ENCODE measurements at places on chromosomes 1 and 21.

GRCh38 chr1:219565921-219566320 lies 47.0 kb downstream of the ZC3H11B start:
- DNase-seq, result no peak

GRCh38 chr1:203263496-203263895 lies 34.0 kb upstream of the CHIT1 start:
- DNase-seq, result no peak

GRCh38 chr1:196608390-196609369 lies at the start of gene KCNT2:
KCNT2 (minus strand) TSS chr1:196608440; CDS start chr1:196608309, 131 bp downstream.
- DNase-seq, result no peak

GRCh38 chr1:201554190-201554600 lies 15.3 kb downstream of the NAV1 start:
- DNase-seq, result no peak

GRCh38 chr1:22186311-22186710 lies 43.4 kb upstream of the WNT4 start:
- DNase-seq, result no peak

DNA sequence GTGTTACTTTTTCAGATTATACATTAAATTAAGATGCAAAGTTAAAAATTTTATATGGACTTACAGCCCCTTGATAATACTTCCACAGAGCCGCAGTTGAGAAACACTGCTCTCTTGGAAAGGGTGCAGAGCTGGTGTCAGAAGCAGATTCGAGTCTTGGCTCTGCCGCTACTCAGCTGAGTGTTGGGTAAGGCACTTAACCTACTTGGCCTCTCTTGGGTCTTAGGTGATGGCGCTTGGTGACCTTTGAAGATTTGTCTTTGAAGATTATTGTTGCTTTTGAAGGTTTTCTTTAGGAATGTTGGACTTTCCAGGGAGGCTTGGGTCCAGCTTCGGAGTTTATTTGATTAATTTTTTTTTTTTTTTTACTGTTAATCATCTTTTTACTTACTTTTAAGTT lies 48.5 kb downstream of the CAMTA1 start:
- no peak for DNase-seq

DNA sequence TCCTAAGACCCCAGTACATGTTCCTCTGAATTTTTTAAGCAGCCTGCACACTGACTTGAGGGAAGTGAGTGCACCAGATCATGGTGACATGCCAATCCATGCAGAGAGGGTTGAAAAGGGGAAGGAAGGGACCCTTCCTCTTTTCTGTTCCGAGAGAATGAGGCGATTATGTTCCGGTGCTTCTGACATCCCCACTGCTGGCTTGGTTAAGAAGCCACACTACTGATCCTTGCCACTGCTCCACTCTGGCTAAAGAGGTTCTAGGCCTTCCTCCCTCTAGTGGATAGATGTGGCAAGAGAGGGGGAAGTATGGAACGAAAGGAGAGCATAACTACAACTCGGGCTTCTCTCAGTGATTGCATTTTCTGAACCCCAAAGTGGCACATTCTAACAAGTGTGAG lies 1.8 kb upstream of the CYB5R1 start:
- peak; percentile 60 for DNase-seq

DNA sequence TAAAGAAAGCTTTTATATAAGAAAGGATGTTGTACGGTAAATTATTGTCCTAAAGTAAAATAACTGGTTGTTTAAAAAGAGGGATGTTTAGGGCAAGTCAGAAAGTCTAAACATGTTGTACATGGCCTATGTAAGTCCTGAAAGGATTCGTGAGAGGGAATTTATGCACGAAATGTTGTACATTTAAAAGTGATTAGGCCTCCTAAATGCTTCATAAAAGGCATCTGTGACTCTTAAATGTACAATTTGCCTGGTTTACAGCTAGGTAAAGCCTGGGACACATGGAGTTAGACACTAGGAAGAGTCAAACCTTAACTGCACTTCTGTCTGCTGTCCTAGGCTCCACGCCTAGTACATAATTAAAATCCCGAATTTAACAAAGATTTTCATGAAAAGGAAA lies 9.7 kb downstream of the KRTAP13-3 start:
- no peak for DNase-seq

DNA sequence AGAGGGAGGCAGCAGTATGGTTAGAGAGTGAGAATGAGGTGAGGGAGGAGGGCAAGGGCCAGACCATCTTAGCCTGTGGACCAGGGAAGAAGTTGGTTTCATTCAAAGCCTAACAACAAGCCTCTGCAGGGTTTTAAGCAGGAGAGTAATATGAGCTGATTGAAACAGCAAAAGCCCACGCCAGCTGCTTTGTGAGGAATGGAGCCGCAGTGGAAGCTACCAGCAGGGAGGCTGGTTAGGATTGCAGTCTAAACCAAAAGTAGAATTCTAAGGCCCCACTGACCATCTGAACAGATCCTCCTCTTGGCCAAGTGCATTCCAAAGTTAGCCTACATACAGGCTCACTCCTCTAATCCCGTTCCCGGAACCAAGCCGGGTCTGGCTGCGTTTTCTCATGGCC lies 44.8 kb downstream of the OLFML3 start:
- no peak for DNase-seq

GRCh38 chr1:87017998-87018672 lies 103.7 kb downstream of the HS2ST1 start:
- DNase-seq, result no peak

DNA sequence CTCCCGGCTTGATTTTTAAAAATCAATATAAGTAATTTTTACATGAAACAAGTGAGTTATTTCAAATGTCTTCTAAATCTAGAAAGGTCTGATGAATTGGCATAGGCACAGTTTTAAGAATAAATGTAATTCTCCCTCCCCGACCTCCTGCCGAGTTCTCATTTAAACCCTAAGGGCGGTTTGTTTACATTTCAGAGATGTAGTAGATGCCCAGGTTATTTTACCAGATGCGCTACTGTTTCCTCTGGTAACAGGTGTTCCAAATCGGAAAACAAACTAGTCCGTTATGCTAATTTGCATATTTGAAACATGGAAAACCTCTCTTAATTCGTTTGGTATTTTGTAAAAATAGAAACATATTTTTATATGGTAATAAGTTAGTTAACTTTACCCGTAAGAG lies 53.8 kb upstream of the CFAP126 start:
- no peak for DNase-seq

- no peak for DNase-seq
Observed at GRCh38 chr1:228542981-228543380, 55.8 kb downstream of the RNF187 start.

Data from GM12891 (cell line).